ENCODE measurements at places on chromosomes 5 and 9. TPM values are rescaled to one million over a fixed set of nuclear protein-coding genes. Genes with fewer than 3 reads are reported as not detected.

The TNPO1 gene
- polyA plus RNA-seq, result 53.5 TPM

The BTNL3 gene
- 21.2 TPM for polyA plus RNA-seq

The RGS14 gene
- 30.7 TPM for polyA plus RNA-seq

The BTNL8 gene
- 12.5 TPM for polyA plus RNA-seq

The PCDHGA1 gene
- not detected for polyA plus RNA-seq

The UBE2QL1 gene
- polyA plus RNA-seq, result not detected

The PCDHGA8 gene
- polyA plus RNA-seq, result 0.28 TPM

The IL13 gene
- not detected for polyA plus RNA-seq

The SGTB gene
- 3.6 TPM for polyA plus RNA-seq

The NDUFS4 gene
- polyA plus RNA-seq, result 117 TPM

The PRELID2 gene
- 15.6 TPM for polyA plus RNA-seq

The NELFB gene
- 61.1 TPM for polyA plus RNA-seq

The MZB1 gene
- polyA plus RNA-seq, result not detected

The IZUMO3 gene
- polyA plus RNA-seq, result not detected

The CSF2 gene
- polyA plus RNA-seq, result not detected

The GFI1B gene
- not detected for polyA plus RNA-seq

The TSSK1B gene
- not detected for polyA plus RNA-seq

The ZCCHC10 gene
- 30.7 TPM for polyA plus RNA-seq

The LHX6 gene
- polyA plus RNA-seq, result not detected

The C5 gene
- 13.8 TPM for polyA plus RNA-seq

The PRSS3 gene
- polyA plus RNA-seq, result 1.5 TPM
